NCI-H2171 treated with DMSO at 0.1 percent for 48 hours (cell line): ENCODE measurements at places on chromosomes 3 and 15.

GRCh38 chr3:56976651-56977560 is 83.6 kb upstream of the SPATA12 start:
- peak; percentile 92 for DNase-seq

- no peak for DNase-seq
These were observed 539.8 kb downstream of the FGF12 start for GRCh38 chr3:192187485-192188051.

GRCh38 chr15:67148196-67148701 is 82.8 kb downstream of the SMAD3 start:
- DNase-seq = no peak

DNA sequence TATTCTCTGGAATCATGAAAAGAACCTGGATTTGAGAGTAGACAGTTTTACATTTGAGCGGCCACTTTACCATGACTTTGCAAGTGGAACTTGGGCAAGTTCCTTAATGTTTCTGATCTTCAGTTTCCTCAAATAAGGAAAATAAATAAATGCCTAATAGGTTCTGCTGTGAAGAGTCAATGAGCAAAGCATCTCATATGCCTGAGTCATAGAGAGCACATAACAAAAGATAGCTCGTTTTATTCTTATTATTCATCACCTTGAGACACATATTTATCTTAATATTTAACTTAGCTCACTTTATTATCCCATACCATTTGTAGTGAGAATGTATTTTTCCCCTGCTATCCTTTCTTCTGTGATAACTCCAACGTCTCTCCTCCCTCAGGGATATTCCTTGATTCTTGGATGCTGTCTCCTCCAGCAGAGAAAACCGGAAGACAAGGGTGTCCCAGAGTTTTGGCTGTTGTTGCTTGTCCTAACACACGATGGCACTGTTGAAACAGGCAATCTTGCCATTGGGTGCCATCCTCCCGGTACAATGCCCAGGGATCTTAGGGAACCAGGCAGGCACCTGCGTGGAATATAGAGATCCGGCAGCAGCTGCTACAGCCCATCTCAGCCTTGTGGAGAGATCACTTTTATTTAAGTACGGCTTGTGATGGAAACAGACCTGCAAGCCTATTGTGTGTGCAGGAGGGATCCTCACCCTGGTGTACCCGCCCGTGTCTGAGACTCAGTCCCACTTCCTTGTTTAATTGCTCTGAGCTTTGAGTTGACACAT is 33.3 kb upstream of the VPS33B start:
- DNase-seq = peak; percentile 83

- no peak for DNase-seq
These were observed 139.2 kb downstream of the GHSR start for GRCh38 chr3:172309059-172309458.
